T follicular helper cell (primary cell): ENCODE measurements at places on chromosomes 13 and 19.

- no peak for DNase-seq
Measured at GRCh38 chr13:47168066-47168465, 271.2 kb upstream of the HTR2A start.

- DNase-seq = peak; percentile 19
Measured at GRCh38 chr13:99269627-99270241, 11.6 kb upstream of the GPR18 start.

- DNase-seq = no peak
Measured at GRCh38 chr13:113970810-113971470, 2.9 kb downstream of the C13orf46 start.

DNA sequence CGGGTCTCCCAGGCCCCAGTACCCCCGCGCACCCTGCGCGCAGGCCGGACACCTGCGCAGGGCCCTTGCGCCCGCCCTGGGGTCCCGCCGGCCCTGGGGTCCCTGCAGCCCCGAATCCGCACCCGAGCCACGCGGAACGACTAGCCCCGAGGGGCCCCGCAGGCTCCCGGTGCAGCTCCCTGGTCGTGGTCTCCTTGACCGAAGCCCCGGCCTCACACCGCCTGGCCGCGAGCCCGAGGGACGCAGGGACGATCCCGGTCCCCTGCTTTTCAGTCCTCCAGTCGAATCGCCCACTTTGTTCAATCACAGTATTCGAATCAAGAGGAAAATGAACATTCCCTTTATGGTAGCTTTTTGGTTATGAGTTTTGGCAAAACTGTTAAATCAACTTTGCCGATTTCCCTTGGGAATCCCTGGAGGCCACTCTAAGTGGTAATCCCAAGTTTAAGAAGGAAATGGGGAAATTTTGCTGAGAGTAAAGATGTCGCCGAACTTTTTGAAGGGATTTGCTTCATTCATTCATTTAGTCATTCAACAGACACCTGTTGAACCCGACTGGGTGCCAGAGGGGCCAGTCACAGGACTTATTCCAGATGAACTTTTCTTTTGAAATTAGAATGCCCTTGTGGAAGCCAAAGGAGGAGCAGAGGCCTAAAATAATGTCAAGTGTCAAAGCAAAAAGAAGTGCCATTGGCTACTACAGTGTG lies 75.0 kb downstream of the ZIC5 start:
- DNase-seq = no peak

DNA sequence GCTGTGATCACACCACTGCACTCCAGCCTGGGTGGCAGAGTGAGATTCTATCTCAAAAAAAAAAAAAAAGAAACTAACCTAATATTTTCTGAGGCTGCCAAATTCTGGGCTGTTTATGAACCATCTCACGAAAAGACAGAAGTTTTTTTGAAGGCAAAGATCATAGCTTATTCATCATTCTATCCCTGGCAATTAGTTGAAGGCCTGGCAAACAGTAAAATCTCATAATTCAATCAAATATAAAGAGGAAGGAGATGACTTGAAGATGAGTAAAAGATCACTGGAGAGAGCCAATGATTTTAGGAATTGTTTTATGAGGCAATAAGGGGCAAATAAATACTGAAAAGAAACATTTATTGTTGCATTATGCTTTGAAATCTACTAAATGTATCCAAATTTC lies 216.5 kb downstream of the DCLK1 start:
- no peak for DNase-seq

GRCh38 chr19:18776736-18777135 lies 14.4 kb downstream of the COMP start:
- DNase-seq = no peak

- no peak for DNase-seq
Measured at GRCh38 chr13:99959127-99959539, 12.4 kb downstream of the ZIC5 start.

DNA sequence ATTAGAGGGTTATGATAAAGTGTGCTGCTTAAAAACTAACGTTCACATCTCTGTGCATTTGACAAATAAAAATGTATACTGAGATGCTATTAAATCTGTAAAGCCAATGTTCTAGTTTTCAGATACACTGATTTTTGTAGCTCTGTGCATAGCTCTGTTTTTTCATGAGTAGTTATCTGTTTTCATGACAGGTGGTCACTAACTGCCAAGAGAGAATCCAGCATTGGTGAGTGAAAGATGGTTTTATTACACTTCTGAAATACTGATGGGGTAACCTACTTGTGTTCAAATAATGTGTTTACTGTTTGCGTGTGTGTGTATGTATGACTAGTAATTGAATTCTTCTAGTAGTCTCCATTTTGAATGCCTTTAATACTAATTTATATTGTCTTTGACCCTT lies 29.0 kb downstream of the URI1 start:
- DNase-seq = no peak

GRCh38 chr19:14770944-14771839 lies 7.2 kb downstream of the ADGRE2 start:
- no peak for DNase-seq

- no peak for DNase-seq
Measured at GRCh38 chr13:74111399-74111798, 22.8 kb downstream of the KLF12 start.

- no peak for DNase-seq
Measured at GRCh38 chr13:101155920-101156319, 260.4 kb downstream of the NALCN start.

DNA sequence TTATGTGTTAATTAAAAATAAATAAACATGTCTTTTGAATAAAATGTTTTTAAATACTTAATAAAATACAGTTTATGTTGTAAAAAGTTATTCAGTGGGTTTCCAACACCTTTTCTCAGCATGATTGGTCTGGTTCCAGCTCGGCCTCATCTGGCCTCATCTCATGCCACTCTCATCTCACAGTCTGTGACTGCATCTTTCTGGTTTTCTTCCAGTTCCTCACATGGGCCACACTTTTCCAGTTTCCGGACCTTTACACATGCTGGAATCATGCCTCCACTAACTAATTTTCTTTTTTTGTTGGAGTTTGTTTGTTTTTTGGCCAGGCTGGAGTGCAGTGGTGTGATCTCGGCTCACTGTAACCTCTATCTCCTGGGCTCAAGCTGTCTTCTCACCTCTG lies 82.5 kb downstream of the RUBCNL start:
- DNase-seq = no peak

DNA sequence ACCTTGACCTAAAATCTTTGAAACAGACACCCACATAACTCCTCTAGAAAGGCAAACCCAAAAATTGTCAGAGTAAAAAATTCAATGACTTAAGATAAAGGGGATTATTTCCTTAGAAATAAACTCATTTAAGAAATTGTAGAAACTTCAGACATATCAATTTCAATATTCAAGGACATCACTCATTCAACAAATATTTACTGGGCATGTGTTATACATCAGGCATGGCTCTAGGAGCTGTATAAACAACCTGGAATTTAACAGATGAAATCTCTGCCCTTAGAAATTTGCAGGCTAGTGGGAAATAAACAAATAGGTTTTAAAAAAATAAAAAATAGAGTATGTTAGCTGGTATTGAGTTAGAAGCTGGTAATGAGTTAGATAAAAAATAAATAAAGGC lies 84.0 kb upstream of the LSM14A start:
- DNase-seq = no peak

DNA sequence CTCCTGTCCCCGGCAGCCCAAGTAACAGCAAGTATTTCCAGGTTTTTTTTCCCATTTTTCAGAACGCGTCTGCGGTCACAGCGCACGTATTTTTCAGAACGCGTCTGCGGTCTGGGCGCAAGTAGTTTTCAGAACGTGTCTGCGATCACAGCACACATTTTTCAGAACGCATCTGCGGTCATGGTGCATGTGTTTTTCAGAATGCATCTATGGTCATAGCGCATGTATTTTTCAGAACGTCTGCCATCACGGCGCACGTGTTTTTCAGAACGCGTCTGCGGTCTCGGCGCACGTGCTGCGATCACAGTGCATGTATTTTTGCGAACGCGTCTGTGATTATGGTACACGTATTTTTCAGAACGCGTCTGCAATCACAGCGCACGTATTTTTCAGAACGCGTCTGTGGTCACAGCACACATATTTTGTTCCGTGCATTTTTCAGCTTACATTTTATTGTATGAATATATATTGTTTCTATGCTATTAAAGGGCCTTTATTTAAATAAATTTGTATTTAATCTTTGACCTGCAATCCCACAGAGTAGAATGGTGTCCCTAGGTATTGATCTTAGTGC lies 19.7 kb downstream of the ATP4B start:
- no peak for DNase-seq

DNA sequence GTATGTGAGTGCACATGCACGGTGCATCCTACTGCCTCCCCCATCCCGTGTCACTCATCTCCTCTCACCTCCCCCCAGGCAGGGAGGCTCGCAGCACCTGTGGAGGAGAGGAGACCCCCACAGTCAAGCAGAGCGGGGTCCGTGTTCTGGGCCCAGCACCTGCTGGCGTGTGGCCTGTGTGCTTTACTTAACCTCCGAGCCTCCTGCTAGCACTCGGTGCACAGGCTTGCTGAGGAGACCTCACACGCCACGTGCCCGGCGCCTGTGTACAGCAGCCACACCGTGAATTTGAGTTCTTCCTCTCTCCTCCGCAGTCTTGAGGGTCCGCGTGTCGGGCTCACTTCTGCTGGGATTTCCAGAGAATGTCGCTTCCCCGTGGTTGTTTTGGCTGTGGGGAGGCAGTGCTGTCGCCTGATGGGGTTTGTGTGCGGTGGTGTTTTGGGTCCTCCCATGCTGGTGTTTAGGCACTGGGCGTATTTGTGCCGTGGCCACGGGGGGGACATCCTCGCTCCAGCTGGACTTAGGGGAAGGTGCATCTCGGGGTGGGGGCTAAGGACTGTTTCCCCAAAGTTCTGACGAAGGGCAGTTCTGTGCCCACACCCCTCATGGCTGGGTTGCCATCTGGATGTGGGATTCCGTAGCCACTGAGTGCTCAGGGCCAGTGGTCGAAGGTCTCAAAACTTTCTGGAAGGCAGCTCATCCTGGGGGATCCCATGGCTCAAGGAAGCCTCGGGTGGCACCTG lies 34.8 kb upstream of the TMEM255B start:
- no peak for DNase-seq

DNA sequence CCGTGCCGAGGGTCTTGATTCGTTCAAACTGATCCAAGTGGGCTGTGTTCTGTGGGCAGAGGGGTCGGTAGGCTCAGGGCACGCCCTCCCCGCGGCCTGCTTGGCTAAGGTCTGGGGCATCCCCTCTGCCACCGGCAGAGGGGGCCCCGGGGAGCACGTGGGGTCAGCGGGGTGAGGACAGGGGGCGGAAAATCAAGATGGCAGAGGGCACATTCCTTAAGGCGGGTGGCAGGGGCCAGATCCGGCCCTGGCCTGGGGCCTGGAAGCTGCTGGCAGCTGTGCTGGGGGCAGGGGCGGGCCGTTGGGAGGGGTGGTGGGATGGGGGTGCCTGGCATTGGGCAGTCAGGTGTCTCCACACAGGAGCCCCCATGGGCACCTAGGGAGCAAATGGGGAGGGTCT lies 10.7 kb downstream of the PRKACA start:
- no peak for DNase-seq

- no peak for DNase-seq
Measured at GRCh38 chr13:79776531-79777295, 295.8 kb downstream of the NDFIP2 start.

DNA sequence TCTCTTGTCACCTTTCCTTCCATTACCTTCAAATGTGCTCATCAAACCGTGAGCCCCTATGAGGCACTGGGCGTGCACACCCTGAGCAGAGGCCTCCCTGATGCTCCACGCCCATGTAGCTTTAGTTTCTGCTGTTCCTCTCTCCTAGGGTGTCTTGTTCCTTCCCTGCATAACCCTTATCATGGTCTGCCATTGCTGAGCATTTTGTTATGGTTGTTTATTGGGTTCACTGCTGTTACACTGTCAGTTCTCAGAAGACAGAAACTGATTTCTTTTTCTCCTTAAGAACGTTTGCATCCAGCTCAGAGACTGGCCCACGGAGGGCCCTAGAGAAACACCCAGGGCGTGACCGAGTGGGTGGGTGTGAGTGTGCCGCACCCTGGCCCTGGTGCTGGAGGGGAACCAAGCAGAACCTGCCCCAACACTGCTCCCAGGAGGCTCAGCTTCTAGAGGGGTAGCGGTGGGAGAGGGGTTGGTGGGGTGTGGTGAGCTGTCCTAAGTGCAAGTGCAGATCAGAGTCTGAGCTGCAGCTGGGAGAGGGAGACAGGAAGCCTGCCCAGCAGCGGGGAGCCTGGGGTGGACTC lies 61.4 kb upstream of the URI1 start:
- no peak for DNase-seq

DNA sequence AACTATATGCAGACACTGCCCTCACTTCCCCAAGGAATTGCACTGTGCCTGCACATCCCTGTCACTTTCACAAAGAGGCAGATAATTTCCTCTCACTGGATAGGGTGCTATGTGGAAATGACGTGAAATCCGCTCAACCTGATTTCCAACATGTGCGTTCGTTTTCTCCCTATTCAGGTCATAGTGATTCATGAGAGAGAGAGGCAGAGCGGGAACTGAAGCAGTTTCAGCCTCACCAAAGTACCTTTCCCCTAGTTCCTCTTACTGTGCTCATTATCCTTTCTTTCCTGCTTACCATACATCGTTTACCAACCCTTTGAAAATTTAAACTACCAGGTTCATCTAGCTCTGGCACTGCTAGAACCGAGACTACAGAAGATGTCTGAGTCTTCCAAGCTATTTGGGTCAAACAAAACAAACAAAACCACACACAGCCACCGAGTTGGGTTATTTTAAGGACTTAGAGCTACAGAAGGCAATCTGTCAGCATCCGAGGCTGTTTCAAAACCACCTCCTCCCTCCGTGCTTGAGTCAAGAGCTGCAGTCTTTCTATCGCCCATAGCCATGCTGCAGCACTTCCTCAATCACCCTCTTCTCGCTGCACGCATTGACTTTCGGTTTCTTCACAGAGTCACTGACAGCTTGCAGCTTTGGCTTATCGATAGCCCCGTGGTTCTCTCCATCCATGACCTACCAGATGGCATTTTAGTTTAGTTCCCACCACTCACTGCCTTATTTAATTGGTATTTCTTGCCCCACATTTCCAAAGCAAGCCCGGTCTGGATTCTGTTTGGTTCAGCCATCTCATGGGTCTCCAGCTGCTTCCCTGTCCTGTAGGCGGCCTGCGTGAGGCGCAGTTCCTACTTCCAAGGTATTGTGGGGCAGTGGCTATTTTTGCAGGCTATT lies 1395.8 kb downstream of the EFNB2 start:
- peak; percentile 20 for DNase-seq

DNA sequence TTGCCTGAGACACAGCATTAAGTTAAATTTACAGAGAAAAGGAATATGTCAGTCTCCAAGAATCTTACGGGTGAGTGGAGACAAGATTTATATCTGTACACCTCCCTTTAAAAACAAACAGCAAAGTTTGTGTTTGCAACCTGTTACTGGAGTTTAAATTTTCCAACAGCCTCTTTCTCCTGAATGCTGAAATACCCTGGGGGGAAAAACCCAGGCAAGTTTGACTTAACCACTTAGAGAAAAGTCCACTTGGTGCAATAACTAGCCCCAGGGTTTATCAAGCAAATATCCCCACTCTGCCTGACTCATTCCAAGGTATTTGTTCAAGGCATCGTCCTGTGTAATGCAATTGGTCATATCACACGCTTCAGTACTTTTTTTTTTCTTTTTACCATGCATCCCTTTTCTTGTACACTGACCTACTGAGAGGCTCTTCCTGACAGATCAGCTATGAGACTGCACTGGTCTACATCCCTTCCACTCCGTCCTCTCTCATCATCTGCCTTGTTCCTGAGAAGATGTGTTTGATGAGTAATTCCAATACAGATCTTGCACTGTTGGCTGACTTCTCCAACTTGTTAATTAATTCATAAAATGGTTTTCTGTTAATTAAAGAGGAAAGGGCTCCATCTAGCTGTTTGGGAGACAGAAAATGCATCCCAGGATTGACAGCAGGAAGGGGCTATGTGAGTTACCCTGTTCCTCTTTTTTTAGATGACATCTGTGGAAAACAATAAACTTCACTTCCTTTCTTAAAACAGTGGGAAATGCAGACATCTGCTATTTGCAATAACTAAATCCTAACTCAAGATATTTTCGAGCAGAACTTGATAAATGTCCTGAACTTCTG lies 212.5 kb upstream of the IRS2 start:
- DNase-seq = no peak
